ENCODE measurements at places on chromosomes 2 and 18.

DNA sequence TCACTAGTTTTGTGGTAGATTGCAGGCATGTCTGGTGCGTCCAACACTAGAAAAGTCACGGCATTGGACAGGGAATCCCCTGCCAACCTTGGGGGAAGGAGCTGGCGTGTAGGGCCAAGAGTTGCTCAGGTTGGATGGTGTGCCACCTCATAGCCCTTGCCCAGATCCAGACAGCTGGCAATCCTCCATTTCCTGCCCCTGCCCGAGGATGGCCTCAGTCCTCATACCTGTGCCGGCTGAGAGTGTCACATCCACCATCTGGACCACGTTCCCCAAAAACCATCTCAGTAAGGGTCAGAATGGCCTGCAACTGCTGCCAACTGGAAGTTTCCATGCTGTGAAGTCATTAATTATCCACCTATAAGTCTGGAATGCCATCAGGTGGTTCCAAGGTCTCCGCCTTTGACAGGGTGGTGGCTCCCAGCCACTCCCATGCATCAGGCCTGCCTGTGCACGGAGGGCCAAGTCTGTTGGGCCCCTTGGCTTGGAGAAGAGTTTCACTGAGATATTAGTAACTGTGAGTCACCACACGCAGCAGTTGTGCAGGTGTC is 55.0 kb downstream of the IMPA2 start:
- no peak for DNase-seq

DNA sequence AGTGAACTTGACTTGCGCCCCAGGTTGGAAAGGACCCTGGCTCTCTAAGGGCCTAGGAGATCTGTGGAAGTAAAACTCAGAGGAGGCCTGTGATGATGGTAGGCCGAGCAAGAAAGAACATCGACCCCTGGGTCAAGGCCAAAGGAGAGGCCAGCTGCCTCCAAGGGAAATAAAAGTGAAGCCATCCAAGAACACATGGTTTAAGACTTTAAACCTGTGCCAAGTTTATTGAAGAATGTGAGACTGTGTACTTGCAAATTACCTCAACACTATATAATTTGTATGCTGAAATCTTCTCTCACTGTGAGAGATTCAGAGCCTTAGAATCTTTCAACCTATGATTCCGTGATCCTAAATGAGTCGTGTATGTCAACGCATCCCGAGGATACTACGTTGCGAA is 40.7 kb upstream of the COBLL1 start:
- no peak for DNase-seq

- peak; percentile 89 for DNase-seq
Measured at GRCh38 chr18:52339891-52340371, at the start of gene DCC. DCC (plus strand) TSS chr18:52340197; CDS start chr18:52340788, 591 bp downstream.

GRCh38 chr18:38644875-38645641 is 1079.5 kb upstream of the CELF4 start:
- no peak for DNase-seq

GRCh38 chr2:187360286-187360685 is 87.8 kb downstream of the CALCRL start:
- DNase-seq = no peak

- DNase-seq = no peak
Measured at GRCh38 chr2:159163930-159164329, 122.6 kb downstream of the WDSUB1 start.

DNA sequence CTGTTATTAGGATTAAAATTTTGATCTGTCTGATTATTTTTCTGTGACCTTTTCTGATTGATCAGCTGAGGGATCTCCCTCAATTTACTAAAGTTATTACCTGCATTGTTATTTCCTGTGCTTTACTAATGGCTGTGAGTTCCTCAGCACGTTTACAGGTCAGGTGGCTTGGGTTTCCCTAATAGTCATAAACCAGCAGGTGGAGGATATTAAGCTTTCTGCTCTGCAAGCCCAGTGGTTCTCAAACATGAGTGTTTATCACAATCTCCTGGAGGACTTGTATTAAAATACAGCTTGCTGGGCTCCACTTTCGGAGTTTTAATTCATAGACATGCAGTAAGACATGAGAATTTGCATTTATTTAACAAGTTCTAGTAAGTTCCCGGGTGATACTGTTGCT is 22.4 kb upstream of the UGP2 start:
- no peak for DNase-seq

GRCh38 chr2:63078852-63079606 is 28.4 kb downstream of the OTX1 start:
- DNase-seq = peak; percentile 66

- DNase-seq = no peak
Measured at GRCh38 chr2:148913061-148913460, 38.0 kb downstream of the KIF5C start.

- DNase-seq = no peak
Measured at GRCh38 chr18:76338619-76339245, 156.3 kb downstream of the ZNF516 start.

- no peak for DNase-seq
Measured at GRCh38 chr2:199100326-199101110, 357.2 kb downstream of the SATB2 start.

- no peak for DNase-seq
Measured at GRCh38 chr18:8046441-8046840, 479.3 kb downstream of the PTPRM start.

DNA sequence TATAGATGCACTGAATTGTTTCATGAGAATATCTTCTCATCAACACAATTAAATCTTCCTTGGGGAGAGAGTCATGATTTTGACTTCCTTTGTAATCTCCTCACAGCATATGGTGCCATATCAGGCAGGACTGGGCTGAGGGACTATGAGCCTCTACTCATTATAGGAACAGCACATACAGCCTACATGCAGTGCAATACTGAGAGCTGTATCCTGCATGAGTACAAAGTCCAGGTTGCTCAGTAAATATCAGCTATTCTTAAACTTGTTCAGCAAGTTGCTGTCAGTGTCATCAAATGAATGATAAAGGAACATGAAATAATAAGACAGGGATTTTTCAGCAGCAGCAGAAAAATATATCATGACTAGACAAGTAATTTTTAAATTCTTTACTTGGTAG is 10.8 kb downstream of the DLGAP1 start:
- no peak for DNase-seq

DNA sequence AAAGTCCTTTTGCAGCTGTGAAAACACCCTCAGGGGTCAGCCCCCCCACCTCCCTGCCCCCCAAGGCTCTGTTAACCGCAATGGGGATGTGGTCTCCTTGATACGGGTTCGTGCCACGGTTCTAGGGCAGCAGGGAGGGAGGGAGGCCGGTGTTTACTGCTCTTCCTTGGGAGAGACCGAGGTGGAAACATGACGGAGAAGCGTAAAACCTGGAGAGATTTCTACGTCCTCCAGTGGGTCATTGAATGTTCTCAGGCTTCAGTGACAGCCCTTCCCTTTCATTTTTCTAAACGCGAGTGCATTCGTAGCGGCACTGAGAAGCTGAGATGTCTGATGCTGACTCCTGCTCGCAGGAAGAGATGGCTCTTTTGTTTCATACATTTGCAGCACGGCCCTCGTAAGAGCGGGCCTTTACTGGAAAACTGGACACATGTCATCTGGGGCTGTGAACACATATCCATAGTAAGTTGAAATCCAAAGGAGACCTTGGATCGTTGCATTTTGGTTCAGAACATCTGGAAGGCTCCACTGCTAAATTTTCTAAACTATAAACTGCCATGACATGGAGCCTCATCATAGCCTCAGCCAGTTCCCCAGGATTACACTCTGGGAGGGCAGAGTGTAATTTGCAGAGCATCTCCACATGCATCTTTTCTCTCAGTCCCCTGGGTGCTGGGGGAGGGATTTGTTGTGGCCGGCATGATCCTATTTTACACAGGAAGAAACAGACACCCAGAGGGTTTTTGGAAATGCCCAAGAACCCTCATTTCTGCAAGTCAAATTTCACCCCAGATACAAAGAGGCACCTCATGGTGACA is 40.6 kb upstream of the HDAC4 start:
- no peak for DNase-seq

- no peak for DNase-seq
Measured at GRCh38 chr2:160703648-160704585, 210.3 kb upstream of the RBMS1 start.

DNA sequence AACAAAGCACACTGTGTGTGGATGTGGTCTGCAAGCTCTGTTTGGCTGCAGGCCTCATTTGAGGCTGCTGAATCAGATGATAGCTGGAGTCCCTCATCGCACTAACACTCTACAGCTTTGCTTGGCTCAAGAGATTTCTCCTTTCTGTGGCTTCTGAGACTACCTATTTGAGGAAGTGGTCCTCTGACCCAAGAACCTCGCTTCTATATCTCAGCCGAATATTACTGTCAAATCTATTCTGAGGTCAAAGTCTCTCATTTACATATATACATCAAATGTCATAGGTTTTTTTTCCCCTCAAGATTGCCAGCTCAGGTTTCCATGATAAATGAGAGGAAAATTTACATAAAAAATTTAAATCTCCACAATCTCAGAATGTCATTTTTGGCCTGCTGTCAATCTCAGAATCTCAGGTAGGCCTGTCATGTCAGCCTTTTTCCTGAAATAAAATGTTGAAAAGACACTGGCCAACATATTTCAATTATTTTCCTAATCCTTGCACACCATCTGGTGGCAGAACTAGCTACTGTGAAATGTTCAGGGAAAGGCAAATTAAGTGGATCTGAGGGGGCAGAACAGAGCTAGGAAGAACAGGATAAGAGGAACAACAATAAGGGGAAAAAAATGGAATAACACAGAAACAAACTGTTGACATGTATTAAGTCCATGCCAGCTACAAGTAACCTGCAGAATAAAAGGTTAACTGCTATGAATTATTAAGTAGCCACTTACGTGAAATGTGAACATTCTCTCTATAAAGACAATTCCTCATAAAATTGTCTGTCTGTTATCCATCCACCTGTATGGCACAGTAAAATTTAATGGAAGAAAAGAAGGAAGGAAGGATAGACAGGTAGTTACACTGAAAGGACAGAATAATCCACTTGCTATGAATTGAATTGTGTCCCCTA is 39.3 kb downstream of the AP1S3 start:
- no peak for DNase-seq

- DNase-seq = no peak
Measured at GRCh38 chr2:70482401-70482800, 71.2 kb downstream of the TGFA start.

DNA sequence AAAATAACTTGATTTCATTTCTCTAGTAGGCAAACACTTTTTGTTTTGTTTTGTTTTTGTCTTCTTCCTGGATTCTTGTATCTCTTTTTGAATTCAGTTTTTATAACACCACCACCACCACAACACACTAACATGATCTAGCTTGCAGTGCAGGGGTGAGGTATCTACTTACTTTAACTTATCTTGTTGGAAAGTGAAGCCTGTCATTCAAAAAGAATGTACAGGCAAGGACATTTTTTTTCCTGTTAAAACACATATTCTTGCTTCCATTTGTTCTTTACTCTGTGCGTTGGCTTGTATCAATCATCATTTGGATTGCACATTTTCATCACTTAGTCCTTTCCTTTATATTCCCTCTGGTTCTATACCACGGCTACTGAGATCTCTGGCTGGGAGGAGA is 824.2 kb downstream of the PLCL1 start:
- DNase-seq = no peak

DNA sequence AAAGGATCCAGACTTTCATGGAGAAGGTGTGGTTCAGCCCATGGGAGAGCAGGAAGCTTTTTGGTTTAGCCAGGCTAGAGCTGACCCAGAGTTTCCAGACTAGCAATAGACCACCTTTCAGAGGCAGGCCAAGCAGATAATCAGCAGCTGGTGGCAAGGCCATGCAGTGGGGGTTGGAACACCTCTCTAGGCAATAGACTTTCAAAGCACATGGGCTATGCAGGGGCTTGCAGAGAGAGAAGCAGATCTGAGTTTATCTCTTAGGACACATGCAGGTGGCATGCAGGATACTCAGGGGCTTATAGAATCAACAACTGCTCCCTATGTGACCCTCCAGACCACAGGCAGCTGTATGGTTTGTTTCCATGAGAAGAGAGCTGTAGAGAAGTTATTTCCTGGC is 9.4 kb downstream of the XIRP2 start:
- DNase-seq = no peak

- no peak for DNase-seq
Measured at GRCh38 chr2:231488331-231488730, 24.0 kb upstream of the NCL start.
